CD4-positive, alpha-beta T cell treated with Interleukin-21 for 1 hour (primary cell): ENCODE measurements at places on chromosomes 6 and 20.

- DNase-seq = peak; percentile 14
Observed at GRCh38 chr20:23048283-23049200, 930 bp downstream of the THBD start.

DNA sequence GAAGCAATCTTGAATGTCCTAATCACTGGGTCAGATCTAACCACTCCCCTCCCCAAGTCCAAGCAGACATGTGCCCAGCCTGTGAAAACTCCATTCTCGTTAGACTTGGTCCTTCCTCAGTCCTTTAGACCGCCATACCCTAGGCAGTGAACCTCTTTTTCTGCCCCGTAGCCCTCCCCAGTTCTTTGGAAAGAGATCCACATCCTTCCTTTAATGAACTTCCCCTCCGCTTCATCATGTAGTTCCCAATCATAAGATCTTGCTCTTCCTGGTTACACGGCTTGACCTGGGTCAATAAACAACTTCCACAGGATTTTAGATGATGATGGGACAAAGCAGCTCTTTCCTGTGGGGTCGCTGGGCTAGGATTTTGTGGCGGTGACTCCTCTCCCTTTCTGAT, 9.6 kb downstream of the AHCY start:
- no peak for DNase-seq

GRCh38 chr20:44400671-44400969, 45.1 kb downstream of the HNF4A start:
- no peak for DNase-seq

- DNase-seq = no peak
Observed at GRCh38 chr6:22146931-22147701, 149.7 kb downstream of the PRL start.

DNA sequence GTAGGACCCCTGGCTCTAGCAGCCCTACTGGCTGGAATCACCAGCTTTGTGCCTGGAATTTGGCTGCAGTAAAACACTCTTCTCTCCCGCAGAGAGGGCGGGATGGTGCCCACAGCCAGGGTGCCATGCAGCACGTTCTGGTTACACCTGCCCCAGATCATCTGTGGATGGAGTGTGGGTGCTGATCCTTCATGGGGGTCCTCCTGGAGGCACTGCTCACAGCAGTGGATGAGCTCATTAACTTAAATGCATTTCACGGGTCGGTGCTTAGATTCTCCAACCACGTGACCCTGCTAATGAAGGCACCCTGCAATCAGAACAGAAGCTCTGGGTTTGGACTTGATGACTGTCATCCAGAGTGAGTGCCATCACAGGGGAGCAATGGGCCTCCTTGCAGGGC, 138.6 kb upstream of the AFDN start:
- no peak for DNase-seq

- peak; percentile 96 for DNase-seq
Observed at GRCh38 chr6:159106627-159107241, 61.9 kb upstream of the TAGAP start.

GRCh38 chr20:59625214-59625922, 21.0 kb downstream of the PHACTR3 start:
- no peak for DNase-seq

DNA sequence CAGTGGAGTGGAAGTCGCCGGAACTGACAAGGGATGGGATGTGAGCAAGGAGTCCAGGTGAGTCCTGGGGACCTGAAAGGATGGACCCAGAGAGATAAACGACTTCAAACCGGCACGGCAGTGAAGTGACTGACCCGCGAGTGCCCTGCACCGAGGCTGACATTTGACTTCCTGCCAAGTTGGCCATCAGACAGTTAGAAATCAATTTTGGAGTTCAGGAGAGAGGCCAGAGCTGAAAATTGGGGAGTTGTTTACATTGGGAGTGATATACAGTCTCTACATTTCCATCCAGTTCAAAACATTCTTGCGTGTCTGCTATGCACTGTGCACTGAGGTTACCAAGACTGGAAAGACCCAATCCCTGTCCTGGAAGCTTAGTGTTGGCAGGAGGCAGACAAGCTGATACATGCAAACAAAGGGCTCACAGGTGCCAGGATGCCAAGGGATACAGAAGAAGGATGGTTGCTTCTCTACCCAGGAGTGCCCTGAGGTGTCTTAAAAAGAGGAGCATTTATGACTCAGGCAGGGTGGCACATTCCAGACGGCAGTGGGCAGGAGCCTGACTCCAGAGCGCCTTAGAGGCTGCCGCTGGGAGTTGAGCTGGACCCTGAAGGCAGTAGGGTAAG, 186.6 kb downstream of the MTHFD1L start:
- no peak for DNase-seq

DNA sequence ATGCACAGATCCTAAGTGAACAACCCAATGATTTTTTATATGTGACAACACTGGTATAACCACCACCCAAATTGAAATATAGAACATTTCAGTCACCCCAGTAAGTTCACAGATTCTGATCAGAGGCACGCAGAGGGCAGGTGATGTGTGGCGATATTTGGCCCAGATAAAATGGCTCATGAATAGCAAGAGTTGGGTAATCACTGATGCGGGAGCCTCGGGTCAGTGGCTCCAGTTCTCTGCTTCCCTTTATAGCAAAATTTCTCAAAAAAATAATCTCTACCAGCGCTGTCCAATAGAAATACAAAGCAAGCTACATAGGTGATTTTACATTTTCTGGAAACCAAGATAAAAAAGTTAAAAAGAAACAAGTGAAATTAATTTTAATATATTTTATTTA, 14.9 kb downstream of the GHRH start:
- no peak for DNase-seq

DNA sequence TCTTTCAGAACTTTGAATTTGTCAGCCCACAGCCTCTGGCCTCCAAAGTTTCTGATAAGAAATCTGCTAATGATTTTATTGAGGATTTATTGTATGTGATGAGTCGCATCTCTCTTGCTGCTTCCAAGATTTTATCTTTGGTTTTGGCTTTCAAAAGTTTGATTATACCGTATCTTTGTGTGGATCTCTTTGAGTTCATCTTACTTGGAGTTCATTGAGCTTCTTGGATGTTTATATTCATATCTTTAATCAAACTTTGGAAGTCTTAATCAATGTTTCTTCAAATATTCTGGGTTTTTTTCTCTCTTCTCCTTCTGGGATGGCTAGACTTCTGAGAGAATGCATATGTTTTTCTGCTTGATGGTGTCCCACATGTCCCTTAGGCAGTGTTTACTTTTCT, 3.3 kb upstream of the ASIP start:
- no peak for DNase-seq

DNA sequence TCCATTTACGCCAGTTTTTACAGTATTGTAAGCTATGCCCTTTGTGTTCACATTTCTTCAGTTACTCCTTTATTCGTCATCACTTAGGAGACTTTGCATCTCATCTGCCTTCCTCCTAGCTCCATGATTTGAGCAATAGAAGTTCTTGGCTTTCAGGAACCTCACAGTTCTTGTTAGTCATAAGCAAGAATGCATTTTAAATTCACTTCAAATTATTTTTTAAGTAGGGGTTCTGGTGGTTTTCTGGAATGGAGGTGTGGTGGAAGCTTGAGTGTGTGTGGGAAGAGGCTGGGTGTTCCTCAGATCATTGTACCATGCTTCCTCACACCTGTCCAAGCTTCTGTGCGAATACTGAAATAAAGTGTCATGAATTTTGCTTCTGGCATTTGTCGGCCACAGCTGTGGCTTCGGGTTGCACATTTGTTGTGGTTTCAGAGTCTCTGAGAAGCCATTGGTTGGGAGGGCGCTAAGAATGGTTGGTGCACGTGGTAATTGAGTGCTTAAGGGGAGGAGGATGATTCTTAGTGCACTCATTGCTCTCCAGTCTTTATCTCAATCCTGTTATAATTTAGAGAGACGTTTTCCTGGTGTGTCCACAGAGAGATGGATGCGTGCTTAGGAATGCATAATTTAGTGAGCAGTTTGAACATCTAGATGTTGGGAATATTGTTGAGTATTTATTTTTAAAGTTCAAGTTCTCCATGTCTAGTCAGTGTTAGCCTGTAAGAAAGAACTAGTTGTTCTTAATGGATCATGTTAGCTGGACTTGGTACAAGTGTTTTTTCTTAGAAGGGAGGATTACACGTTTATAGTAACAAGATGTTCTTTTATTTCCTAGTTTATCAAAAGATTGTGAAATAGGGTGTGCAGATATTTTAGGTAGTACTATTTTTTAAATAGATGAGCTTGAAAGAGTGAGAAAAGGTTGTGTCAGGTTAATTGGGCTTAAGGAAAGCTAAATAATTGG, 31.9 kb downstream of the FOXO3 start:
- peak; percentile 64 for DNase-seq

DNA sequence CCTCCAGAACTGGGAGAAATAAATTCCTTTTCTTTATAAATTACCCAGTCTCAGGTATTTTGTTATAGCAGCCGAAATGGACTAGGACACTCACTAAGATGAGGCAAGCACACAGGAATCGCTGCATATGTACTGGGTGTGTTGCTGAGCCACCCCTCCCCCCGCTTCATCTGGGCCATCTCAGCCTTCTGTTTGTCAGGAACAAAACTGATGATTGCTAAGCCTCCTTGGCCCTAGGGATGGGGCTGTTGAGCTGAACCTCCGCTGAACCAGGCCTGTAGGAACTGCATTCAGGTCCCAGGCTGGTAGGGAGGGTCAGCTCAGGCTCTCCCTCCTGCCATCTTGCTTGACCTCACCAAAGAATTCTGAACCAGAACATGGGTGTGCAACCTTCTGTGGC, 108.6 kb downstream of the MAP3K7 start:
- no peak for DNase-seq

- DNase-seq = no peak
Observed at GRCh38 chr6:157181649-157182048, 141.7 kb downstream of the TMEM242 start.

- DNase-seq = no peak
Observed at GRCh38 chr6:119444642-119445557, 95.3 kb upstream of the MAN1A1 start.

DNA sequence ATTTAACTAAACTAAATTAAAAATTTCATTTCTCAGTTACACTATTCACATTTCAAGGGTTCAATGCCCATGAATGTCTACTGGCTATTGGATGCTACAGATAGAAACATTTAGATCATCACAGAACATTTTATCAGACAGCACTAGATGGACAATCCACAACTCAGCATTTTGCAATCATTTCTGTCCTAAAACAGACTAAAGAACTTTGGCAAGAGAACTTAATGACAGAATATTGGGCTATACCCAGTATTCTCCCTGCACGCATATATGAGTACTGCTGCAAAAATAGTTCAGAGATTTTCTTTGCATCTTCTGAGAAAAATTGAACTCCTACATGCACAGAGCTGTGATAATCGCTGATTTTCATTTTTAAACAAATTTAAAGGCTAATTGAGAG, 36.1 kb upstream of the FBXO30 start:
- DNase-seq = no peak

GRCh38 chr6:3876101-3876500, 26.9 kb downstream of the FAM50B start:
- no peak for DNase-seq

DNA sequence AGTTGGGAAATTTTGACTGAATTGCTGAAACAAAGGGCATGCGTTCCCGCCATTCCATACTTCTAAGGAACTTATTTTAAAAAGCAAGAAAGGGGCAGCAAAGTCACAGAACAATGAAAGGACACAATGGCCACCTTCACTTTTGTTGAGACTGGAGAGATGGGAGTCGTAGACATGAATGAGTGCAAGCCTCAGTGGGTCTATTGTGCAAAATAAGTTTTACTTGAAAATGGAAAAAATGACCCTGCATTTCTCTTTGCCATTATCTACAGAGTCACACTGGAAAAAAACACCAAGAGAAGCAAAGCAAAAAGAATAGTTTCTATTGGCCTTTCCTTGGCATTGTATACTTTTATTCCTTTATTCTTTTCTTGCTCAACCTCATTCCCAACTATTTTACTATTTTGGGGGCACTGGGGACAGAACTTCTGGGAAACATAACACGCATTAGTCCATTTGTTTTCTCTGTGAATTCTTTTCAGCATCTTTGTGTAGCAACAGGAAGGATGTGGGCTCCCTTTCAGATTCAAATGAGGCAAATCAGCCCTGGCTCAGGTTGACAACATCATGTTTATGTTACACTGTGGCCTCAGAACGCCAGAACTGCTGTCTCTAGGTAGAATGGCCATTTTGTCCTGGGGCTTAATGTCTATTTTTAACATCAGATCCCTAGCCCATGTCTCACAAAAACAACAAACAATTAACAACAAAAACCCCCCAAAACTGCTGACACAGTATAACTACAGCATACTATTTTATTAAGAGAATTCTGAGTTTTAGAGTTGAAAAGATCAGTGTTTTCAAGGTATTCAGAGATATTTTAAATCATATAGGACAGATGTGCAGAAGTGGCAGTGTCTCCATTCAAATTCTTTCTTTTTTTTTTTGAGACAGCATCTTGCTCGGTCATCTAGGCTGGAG, 122.2 kb downstream of the FYN start:
- peak; percentile 87 for DNase-seq

DNA sequence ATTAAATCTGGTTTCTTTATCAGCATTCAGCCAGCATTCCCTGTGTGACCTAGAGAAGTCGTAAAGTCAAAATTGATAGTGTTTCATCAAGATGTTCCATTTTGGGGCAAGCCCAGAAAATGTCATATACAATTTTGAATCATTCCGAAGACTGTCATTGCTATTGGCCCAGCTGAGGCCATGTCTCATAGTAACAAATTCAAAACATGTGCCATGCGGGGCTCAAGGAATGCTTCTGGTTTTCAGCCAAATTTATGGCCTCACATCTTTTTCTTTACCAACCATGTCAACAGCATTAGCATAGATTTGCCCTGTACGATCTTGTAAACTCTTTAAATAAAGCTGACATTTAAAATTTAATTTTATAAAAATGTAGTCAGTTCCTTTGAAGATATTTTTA, 314.7 kb downstream of the PAX1 start:
- no peak for DNase-seq

DNA sequence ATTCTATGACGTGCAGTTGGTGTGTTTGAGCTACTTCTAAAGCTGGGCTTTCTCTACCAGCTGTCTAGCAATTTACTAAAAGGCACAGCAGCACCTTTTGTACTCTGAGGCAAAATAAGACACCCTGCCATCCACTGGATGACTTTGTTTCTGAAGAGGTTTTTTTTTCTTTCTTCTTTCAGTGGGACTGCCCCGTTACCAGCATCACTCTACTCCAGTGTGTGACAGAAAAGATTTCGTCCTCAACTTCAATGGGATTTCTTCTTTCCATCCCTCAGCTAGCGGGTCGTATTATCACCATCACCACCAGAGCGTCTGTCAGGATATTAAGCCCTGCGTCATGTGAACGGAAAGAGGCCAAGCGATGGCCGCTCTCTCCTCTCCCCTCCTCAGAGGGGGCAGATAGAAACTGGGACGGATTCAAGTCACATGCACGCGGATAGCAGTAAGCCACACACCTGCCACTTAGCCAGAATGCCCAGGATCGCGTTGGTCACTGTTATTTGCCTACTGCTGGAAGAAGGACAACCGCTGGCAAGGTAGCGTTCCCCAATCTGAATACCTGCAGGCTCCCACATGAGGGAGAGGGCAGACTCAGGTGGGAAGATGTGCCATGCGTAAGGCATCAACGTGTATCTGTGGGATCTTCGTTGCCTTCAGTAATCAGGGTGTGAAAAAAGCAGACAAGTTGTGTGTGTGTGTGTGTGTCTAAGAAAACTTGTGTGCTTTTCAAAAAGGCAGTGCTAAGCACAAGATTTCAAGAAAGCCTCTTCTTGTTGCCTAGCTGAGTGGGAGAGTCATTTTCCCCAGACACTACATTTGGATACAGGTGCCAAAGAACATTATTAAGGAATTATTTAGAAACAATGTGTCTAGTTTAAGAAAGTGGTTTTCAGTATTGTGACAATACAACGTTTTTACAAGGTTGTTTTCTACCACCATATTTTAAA, 5.4 kb downstream of the FOXF2 start:
- DNase-seq = no peak
